ENCODE measurements at places on chromosomes 3 and 15.

- no peak for DNase-seq
These were observed 78.6 kb downstream of the IGSF11 start for GRCh38 chr3:118955914-118956556.

DNA sequence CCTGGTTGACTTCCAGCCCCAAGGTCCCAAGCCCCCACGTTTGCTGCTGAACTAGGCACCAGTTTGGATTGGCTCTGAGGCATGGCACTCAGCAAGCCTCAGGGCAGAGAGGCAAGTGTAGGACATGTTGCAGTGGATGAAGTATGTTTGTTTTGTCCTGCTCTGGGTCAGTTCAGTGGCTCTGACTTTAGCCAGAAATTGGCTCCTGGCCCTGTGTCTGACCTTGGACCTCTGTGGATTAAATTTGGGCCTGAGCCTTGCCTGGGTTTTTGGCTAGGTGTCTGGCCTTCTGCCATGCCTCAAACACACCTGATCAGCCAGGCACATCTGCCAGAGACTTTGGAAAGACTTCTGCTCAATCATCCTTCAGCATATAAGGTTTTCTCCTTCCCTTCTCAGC, 3.6 kb upstream of the MRAS start:
- no peak for DNase-seq

GRCh38 chr3:64355401-64355807, 130.1 kb upstream of the PRICKLE2 start:
- no peak for DNase-seq

DNA sequence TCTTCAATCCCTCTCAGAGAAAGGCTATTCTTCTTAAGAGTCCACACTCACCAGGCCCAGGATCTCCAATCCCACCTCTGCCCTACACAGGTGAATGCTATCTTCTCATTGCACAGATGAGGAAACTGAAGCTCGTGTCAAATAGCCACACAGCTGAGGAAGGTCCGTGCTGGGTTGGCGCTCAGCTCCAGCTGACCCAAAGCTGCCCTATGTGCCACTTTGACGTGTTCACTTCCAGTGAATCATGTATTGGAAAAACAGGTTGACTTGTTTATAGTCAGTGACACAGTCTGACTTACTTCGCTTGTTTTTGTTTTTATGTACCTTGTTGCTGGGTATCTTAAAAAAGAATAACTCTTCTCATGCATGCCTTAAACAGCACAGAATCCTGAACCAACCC, 32.4 kb upstream of the ALDH1A3 start:
- DNase-seq, result no peak

- DNase-seq, result no peak
These were observed 134.0 kb downstream of the TPRA1 start for GRCh38 chr3:127456471-127457093.

- DNase-seq, result no peak
These were observed 99.7 kb downstream of the TAFA4 start for GRCh38 chr3:68832680-68833079.

DNA sequence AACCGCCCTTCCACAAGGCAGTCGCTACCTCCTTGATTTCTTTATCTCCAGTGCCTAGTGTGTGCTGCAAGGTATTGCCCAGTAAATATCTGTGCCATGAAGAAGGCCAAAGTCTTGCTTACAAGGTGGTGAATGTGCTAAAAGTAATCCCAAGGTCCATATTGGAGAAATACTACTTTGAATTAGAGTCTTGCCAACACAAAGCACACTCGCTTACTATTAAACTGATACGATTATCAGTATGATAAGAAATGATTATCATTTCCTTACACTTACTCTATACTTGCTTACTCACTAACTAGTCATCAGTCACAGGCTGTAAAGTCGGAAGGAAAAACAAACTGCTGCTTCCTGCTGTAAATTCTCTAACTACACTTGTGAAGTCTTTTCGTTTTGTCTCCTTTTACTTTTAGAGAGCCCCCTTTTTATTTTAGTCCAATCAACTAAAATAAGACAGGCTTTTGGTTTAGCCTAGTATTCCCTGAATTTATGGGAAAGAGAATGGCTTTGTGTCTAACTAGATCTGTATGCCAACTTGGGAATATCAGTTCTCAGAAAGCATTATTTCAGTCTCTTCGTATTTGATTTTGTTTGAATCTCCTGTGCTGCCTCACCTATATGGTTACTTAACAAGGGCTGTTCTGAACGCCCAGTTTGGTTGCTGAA, 107.1 kb upstream of the TSC22D2 start:
- DNase-seq, result no peak

- DNase-seq, result peak; percentile 45
These were observed 18.6 kb downstream of the LRRN1 start for GRCh38 chr3:3817865-3818264.

DNA sequence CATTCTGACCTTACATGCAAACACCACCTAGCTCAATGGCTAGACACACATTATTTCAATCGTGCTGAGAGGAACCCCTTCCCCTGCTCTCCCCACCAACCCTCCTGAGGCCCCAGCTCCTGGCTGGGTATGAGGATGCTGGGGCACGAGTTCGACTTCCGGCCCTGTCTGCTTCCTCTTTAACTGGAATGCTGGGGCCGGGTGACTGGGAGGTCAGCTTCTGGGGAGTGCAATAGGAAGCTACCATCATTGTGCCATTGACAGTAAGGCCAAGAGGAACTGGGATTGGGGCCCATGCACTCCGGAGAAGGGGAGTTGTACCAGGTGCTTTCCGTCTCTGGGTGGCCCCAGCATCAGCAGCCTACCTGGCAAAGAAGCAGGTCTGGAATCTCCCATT, 15.6 kb upstream of the TLE3 start:
- DNase-seq, result no peak

GRCh38 chr3:140736863-140737460, 59.1 kb downstream of the TRIM42 start:
- DNase-seq, result no peak

GRCh38 chr15:40136470-40137302, 24.2 kb upstream of the BUB1B start:
- no peak for DNase-seq

DNA sequence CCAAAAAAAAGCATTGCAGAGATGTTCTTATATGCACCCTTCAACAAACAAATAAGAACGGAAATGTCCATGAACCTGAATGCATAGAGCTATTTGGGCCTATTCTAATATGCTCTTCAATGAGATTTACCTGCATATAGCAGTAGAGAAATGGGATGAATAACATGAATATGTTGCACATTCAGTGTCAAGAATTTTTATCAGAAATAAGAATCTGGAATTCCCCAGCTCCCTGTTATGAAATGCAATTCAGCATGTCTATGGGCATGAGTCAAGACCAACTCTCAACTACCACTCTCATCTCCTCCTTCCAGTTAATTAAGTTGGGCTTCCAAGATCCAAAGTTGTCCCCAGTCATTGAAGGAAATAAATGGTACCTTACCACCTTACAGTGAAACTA, 133.7 kb upstream of the ALCAM start:
- DNase-seq, result no peak

- DNase-seq, result peak; percentile 88
These were observed 27.8 kb downstream of the DUSP7 start for GRCh38 chr3:52028572-52028971.

- DNase-seq, result no peak
These were observed 96.5 kb upstream of the MYO5C start for GRCh38 chr15:52392008-52392687.

GRCh38 chr3:68234076-68234780, 579.8 kb upstream of the SUCLG2 start:
- DNase-seq, result no peak

DNA sequence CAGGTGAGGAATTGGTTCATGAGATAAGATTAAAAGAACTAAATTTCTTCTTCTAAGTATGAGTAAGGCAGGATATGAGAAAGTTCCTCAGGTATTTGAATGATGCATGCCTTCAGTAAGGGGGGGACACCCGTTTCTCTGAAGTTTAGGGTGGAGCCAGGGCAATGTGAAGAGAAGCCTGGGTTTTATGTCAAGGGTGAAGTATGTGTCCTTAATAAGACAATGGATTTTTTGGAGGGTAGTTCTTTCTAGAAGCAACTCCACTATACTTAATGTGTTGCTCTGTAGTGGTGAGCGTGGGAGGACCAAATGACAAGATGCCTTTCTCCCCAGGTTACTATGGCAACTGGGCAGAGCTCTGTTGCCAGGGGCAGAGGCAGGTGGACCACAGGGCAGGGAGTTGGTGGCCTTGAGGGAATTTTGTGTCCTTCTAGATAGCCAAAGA, 44.0 kb downstream of the PHLDB2 start:
- DNase-seq, result no peak

GRCh38 chr3:51382947-51383578, 2.0 kb upstream of the MANF start:
- DNase-seq, result no peak

DNA sequence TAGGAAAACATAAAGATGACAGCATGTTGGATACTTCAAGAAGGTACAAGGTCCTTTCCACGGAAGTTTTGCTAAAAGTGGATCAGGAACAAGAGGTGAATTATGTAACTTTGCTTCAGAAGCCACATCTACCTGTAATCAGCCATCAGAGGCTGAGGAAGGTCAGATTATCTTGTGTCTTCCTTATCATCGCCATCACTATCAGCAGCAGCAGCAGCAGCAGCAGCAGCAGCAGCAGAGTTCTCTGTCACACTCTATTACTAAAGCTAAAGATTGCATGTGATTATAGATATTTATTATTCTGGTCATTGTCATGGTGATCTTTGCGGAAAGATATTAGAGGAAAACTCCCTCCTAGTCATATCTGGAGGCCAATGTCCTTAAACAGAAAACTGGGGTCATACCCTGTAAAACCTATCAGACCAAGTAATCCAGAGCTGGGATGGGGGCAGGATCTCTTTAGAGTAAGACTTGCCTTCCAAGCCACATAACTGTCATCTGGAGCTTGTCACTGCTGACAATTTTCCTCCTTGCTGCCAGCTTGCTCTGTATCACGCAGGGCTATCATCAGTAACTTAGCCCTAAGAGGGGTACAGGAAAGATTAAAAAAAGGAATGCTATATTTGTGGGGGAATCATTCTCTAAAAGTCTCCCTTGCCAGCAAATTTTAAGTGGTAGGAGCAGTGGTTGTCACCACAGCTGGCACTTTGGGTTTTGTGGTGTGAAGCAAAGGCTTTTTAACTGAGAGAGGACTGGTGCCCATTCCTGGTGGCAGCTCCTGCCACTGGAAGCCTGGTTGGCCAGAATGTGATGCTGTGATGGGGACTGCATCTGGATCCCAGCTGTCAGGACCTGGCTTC, 130.9 kb upstream of the RASGRP1 start:
- DNase-seq, result no peak

DNA sequence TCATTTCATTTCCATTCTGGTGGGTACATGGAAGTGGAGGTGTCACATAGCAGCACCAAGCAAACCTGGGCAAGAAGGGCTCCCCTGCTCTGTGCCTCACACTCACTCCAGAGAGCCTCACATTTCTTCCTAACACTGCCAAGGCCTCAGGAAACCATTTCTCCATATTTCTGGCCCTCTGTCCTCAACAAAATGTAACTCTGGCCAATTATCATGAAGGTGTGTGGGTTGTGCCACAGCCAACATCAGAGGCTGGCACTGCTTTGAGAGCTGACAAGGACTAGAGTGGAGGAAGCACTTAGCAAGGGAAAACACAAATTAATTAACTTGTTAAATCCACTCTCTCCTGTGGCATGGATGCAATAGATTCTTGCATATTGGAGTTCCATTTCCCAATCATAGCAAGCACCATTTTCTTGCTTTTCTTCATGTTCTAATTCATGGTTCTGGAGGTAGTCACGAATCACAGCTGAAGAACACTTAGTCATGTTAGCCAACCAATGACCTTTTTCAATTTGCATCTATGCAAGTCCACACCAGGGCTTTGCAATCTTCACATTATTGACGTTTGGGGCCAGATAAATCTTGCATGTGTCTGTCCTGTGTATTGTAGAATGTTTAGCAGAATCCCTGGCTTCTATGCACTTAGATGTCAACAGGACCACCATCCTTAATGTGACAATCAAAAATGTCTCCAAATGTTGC, 241.1 kb downstream of the PLCL2 start:
- no peak for DNase-seq

Measured in anterior cingulate cortex (tissue), 58 donors.